ENCODE measurements at places on chromosomes 12 and 14. TPM values are rescaled to one million over a fixed set of nuclear protein-coding genes. Genes with fewer than 3 reads are reported as not detected.
A peak's percentile ranks its signal among the peaks of the same experiment; 100 is the strongest.

The RD3L gene
- not detected for total RNA-seq

The CLEC2D gene
- total RNA-seq = 95.2 TPM

The BCL2L14 gene
- not detected for total RNA-seq

DNA sequence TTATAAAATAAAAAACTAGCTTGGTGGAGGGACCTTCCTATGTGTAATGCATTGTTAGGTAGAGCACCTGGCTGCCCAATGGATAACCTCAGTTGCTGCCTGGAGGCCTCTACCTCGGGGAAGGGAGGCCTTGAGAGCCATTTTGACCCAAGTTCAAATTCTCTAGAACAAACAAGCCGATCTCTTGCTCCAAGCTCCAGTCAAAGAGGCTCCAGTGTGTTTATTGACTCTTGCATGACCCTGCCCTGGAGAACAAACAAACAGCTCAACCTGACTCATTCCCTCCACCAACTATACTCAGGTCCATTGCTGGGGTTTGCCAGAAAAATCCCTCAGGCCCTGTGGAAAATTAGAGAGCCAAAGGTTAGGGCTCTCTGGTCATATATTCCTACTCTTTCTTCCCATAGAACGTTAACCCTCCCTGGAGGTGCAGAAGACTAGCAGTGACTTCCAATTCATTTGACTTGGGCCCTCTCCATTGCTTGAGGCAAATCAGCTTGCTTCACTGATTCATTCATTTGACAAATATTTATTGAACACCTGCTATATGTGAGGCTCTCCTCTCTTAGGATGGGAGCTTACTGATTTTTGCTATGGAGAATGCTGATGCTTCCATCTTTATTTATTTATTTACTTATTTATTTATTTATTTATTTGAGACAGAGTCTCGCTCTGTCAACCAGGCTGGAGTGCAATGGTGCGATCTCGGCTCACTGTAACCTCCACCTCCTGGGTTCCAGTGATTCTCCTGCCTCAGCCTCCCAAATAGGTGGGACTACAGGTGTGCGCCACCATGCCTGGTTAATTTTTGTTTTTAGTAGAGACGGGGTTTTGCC lies 73.7 kb upstream of the CISTR start:
- no peak for DNase-seq

DNA sequence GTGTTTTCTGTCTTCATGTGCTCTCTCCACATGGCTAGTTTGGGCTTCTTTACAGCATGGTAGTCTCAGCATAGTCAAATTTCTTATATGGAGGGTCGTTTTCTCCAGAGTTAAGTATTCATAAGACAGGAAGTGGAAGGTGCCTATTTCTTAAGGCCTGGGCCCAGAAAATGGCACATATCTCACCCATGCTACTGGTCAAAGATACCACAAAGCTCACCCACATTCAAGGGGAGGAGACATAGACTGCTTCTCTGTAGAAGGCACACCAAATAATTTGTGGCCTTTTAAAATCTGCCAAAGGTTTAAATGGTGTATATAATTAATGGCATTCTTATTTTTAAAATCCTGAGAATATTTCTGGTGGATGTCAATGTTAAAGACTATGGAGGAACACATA lies 44.8 kb downstream of the CCDC91 start:
- DNase-seq = peak; percentile 58

DNA sequence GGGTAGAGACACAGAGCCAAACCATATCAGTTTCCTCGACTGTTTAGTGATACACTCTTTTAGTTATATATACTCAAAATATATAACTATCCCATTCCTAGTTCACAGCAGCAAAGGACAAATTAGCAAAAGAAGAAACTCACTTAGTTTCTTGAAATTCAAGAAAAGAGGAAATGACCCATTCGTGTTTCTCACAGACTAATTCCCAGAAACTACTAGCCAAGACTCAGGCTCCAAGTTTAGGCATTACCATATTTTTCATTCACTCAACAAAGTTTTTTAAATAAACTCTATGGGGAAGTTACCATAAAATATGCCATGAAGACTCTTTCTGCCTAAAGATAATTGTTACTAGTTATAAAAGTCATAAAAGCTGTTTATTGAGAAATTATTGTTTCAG lies 152.3 kb upstream of the DAAM1 start:
- no peak for DNase-seq

- DNase-seq = no peak
Measured at GRCh38 chr14:52422650-52423356, 108.7 kb downstream of the PTGER2 start.

DNA sequence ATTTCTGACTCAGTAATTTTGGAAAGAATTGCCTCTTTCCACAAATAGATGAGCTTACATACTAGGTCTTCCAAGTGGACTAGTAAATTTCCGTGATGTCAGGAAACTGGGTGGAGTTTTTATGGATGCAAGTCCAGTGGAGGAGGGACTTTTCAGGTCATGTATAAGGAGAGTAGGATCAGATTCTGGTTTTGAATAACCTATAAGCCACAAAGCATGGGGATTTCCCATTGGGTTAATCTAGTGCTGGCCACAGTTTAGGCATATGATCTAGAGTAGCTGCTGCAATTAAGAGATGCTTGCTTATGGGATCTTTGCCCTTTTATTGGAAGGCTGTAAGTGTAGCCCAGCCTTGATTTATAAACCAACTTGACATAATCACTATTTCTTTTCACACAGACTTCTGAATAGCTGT lies 33.8 kb downstream of the STK38L start:
- no peak for DNase-seq

- no peak for DNase-seq
Measured at GRCh38 chr12:118183711-118184110, 47.8 kb downstream of the PEBP1 start.

DNA sequence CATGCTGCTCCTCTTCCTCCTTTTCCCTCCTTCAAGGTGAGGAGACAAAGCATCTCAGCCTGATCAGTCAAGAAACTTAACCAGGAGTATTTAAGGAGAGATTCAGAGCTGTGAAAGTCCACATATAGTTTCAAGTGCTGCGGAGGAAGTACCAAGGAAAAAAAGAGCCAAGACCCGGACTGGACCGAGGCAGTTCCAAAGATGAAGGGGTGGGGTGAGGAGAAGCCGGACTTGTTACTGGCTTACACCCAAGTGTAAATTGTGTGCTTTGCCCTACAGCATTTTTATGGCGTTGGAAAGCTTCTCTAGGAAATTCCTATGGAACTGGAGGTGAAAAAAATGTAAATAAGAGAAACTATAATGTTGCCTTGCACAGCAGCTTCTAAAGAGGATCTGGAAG lies 263.1 kb downstream of the GRIN2B start:
- DNase-seq = no peak

- no peak for DNase-seq
Measured at GRCh38 chr12:76820888-76821482, 57.1 kb downstream of the ZDHHC17 start.

- DNase-seq = peak; percentile 93
Measured at GRCh38 chr12:59595883-59596540, at the start of gene SLC16A7. SLC16A7 (plus strand) TSS chr12:59596029; CDS start chr12:59704802, 108,773 bp downstream.

GRCh38 chr14:93219103-93219726 lies 12.2 kb downstream of the UBR7 start:
- DNase-seq = no peak

DNA sequence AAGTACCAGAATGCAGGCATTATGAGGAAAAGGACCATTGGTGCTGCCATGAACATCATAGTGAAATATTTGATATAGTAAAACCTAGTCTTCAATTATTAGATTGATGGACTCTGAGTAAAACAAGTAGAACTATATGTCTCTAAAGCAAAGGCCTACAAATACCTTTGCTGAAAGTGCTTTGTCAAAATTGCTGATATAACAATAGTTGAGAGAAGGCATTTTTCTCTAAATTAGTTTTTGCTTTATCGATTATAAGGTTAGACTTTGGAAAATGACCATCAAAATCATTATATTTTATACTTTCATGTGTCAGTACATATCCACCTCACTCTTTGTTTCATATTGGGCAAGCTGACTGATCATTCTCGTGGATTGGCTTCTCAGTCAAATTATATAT lies 836.0 kb upstream of the FBXO33 start:
- no peak for DNase-seq

DNA sequence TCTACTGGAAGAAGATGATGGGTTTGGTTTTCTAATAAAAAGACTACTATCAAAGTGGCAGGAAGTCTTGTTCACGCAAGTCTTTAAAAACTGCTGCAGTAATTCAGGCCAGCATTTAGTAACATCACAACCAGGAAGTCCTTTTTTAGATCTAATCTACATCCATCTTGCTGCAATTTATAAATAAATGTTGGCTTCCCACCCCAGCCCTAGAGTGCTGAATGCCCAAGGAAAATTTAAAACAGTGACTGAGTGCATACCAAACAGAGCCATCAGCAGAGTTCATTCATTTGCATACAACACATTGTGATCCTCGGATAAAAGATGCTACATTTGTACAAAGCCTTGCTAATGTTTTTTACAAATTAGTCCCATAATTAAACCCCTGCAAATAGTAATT lies 72.1 kb downstream of the PHLDA1 start:
- no peak for DNase-seq

GRCh38 chr12:49549735-49550692 lies 11.2 kb downstream of the KCNH3 start:
- DNase-seq = no peak

Measured in natural killer cell treated with Interleukin-12 subunit alpha and Interleukin-12 subunit beta and Interleukin-15 and Interleukin-18, amount 100 ng/mL, for 72 hours (primary cell).